Activated T-cell treated with anti-CD3 and anti-CD28 coated beads for 48 hours (primary cell): ENCODE measurements at places on chromosomes 7 and 10.

- DNase-seq = no peak
These were observed 293.5 kb downstream of the CDK14 start for GRCh38 chr7:90889644-90890043.

GRCh38 chr7:28260969-28261368 lies 80.4 kb upstream of the JAZF1 start:
- no peak for DNase-seq

- DNase-seq = no peak
These were observed 558 bp upstream of the ABCC2 start for GRCh38 chr10:99781734-99782429.

DNA sequence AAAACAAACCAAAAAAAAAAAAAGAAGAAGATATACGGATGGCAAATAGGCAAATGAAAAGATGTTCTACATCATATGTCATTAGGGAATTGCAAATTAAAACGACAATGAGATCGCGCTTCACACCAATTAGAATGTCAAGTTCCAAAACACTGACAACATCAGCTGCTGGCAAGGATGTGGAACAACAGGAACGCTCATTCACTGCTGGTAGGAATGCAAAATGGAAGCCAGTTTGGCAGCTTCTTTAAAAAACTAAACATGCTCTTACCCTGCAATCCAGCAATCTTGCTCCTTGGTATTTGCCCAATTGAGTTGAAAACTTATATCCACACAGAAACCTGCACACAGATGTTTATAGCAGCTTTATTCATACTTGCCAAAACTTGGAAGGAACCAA lies 34.8 kb downstream of the CALML5 start:
- DNase-seq = no peak

DNA sequence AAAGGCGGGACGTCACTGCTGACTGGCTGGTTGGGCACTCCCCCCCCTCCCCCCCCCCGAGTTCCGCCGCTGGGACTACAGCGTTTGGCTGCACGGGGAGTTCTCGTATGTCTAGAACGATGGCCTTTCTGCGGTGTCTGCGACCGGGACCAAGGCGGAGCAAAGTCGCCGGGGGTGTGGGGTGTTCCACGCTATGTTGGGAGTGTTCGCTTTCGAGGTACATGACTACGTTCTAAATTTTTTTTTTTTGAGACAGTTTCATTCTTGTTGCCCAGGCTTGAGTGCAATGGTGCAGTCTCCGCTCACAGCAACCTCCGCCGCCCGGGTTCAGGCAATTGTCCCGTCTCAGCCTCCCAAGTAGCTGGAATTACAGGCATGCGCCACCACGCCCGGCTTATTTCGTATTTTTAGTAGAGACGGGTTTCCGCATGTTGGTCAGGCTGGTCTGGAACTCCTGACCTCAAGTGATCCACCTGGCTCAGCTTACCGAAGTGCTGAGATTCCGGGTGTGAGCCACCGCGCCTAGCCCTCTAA lies 573 bp upstream of the IDI1 start:
- no peak for DNase-seq

- DNase-seq = no peak
These were observed 161.7 kb downstream of the FAM107B start for GRCh38 chr10:14612873-14613587.
